ENCODE measurements at places on chromosomes 12 and 14.

GRCh38 chr12:21849878-21850277, 75.4 kb upstream of the KCNJ8 start:
- no peak for DNase-seq

GRCh38 chr12:19302100-19302640, 137.1 kb upstream of the AEBP2 start:
- DNase-seq = no peak

DNA sequence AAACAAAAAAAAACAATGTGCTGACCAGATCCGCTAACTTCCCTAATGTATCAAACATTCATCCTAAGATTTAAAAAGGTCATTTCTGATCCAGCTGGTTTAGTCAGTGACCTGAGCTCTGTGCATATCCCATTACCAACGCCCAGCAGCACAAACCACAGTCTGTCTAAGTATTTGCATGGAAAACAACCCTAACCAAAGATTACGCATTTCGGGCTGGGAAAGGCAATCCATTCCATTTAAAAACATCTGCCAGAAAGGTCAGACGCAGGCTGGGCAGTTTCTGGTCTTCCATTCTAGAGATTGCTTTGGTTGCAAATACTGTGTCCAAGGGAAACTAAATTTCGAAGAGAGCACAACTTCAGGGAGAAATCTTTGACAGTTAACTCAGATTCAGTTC, 234.9 kb downstream of the FLRT2 start:
- no peak for DNase-seq

DNA sequence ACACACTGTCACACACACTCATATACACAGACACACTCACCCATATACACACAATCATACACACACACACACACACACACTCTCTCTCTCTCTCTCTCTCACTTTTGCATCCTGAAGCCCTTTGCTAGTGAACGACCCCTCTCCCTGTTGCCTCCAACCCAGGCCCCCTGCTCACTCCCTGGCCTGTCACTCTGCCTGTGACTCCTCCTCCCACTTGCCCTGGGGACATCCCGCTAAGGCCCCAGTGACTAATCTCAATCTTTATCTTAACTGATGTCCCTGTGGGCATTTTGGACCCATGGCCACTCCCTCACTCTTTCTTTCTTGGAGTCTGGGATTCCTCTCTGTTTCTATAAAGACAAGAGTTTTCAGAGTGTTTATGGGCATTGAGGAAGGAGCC, 10.9 kb upstream of the DLK1 start:
- no peak for DNase-seq

GRCh38 chr14:38124506-38124905, 83.2 kb upstream of the SSTR1 start:
- no peak for DNase-seq

DNA sequence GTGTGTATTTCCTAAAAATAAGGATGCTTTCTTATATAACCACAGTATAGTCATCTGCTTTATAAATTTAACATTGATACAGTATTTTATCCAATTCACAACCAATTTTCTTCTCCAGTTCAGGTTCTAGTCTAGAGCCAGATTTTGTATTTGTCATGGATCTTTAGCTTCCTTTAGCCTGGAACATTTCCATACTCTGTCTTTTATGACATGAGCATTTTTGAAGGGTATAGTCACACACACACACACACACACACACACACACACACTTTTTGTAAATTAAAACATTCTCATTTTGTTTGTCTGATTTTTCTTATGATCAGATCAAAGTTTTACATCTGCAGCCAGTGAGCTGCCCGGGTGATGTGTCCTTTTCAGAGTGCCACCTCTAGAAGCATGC, 25.4 kb downstream of the CGRRF1 start:
- no peak for DNase-seq

DNA sequence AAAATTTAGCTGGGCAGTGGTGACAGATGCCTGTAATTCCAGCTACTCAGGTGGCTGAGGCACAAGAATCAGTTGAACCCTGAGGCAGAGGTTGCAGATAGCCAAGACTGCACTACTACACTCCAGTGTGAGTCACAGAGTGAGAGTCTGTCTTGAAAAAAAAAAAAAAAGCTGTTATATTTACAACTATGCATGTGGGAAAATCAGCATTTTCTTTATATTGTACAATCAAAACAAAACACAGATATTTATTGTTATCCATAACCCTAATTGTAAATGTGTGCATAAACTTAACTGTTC, 12.5 kb downstream of the C1R start:
- DNase-seq = no peak

DNA sequence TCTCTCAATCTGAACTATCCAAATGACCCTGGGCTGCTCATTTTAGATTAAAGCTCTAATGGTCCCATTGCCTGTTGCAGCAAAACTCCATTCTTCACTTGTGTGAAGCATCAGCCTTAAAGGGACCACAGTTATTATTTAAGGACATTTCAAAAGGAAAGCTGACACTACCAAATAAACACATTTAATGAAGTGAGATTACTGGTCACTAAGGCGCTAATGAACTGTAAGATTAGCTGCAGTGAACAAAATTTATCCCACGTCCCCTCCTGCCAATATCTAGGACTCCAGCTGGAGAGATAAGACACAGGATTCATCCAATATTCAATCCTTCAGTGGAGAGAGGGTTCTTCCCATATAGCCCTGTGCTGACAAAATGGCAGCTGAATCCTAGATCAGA, 1029.2 kb upstream of the SEL1L start:
- no peak for DNase-seq

DNA sequence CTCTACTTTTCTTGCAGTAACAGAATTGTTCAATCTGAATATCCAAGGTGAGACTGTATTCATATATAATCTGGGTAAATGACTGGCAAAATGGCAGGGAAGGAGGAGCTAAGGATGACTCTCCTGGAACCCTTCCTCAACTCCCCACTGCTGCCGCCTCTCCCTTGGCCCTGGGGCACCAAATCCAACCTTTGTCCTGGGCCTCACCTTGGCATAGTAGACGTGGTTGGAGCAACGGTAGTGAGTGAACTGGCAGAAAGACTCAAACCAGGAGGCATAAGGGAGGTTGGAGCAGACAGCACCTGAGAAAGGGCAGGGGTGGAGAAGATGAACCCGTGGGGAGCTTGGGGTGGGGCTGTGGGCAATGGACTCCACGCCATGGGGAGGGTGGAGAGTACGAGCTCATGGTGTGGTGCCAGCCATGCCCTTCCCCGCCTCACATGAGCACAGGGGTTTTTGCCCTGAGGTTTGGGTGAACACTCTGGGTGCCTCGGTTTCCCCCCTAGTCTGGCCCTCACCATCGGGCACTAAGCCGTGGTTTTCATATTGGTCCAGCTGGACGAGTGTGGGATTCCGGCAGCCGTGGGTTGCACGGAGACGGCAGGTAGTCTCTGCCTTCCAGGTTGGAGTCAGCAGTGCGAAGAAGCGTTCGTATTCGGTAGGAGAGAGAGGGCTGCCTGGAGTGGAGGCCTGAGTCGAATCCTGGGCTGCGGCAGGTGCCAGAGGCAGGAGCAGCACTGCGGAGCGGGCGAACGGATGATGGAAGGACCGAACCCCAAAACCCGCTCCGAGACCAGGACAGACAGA, 753 bp downstream of the ACRBP start:
- DNase-seq = no peak

- no peak for DNase-seq
Observed at GRCh38 chr14:76846331-76847047, 20.3 kb downstream of the LRRC74A start.
